ENCODE measurements at places on chromosomes 1 and 21.

GRCh38 chr1:176820391-176821031 is 344.0 kb downstream of the ASTN1 start:
- no peak for DNase-seq

DNA sequence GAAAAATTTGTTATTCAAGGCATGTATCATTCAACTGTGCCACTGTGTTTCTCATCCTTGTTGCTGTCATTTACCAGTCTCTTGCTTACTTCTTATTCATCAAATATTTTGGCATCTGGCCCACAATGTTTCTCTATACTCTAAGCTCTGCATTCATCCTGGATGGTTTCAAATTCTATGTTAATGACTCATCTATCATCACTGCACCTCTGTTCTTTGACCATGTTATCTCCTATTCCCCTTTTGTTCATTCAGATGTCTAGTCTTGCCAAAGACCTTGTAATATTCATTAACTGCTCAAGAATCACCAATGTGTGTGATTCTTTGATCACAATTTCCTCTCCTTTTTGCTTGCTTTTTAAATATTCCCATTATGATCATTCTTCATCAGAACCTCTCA is 54.6 kb upstream of the PRKACB start:
- no peak for DNase-seq

DNA sequence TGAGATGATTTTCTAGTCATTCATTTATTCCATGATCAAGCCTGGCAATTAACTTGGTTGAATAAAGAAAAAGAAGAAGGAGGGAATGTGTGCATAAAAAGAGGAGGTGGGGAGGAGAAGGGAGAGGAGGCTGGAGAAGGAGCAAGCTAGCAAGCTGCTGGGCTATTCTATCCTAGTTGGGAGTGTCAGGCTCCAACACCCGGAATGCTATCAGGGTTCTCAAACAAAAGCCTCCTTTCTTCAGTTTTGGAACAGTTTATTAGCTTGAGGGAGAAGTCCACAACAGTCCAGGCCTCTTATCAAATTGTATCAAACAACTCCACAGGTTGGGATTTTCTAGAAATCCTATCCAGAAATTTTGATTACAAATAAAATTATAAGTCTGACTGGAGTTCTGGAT is 80.0 kb downstream of the BCAR3 start:
- DNase-seq: no peak

DNA sequence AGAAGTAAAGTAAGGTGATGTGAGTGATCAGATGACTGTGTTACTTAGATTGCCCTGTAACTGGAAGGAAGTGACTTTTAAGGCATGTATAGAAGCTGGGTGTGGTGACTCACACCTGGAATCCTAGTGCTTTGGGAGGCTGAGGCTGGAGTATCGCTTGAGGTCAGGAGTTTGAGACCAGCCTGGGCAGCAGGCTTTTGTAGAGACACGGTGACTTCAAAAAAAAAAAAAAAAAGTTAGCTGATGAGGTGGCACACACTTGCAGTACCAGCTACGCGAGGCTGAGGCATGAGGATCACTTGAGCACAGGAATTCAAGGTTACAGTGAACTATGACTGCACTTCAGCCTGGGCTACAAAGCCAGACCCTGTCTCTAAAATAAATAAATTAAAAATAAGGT is 2.3 kb upstream of the USP16 start:
- peak; percentile 45 for DNase-seq

GRCh38 chr1:83931658-83932253 is 67.2 kb downstream of the TTLL7 start:
- DNase-seq: peak; percentile 63

DNA sequence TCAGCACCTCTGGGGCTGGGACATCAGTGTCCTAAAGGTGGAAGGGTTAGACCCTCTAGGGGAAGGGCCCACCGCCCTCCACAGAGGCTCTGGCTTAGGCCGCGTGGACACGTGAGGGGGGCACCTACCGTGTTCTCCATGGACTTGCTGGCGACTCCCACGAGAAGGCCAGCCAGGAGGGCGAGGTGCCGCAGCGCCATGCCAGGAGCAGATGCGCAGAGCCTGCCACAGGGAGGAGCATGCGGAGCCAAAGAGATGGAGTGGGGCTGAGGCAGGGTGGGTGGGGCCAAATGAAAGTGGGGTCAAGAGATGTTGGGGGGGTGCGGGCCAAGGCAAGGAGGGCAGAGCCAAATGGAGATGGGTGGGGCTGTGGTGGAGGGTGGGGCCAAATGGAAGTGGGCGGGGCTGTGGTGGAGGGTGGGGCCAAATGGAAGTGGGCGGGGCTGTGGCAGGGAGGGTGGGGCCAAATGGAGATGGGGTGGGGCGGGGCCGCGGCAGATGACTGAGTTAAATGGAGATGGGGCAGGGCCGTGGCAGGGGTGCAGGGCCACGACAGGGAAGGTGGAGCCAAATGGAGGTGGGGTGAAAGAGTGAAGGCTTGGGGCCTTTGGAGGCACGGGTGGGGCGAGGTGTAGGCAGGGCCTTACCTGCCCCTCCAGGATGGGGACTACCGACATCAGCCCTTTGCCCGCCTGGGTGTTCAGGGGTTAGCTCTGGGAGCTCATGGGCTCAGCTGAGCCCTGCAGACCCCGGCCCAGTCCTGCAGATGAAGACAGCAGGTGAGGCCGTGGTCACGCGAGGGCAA is 17.4 kb upstream of the RNF223 start:
- no peak for DNase-seq

- peak; percentile 34 for DNase-seq
Measured at GRCh38 chr1:151282883-151283725, 1.0 kb downstream of the ZNF687 start.

DNA sequence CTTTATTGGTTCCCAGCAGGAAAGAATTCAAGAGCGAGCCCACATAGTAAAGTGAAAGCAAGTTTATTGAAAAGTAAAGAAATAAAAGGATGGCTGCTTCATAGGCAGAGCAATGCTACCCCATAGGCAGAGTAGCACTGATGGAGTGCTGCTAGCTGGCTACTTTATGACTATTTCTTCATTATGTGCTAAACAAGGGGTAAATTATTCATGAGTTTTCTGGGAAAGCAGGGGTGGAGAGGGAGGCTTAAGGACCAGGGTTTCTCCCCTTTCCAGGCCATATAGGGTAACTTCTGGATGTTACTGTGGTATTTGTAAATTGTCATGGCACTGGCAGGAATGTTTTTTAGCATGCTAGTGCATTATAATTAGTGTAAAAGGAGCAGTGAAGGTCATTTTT is 1271.4 kb downstream of the KCNT2 start:
- DNase-seq: no peak

- no peak for DNase-seq
Measured at GRCh38 chr21:45209046-45209445, 78.6 kb downstream of the POFUT2 start.

DNA sequence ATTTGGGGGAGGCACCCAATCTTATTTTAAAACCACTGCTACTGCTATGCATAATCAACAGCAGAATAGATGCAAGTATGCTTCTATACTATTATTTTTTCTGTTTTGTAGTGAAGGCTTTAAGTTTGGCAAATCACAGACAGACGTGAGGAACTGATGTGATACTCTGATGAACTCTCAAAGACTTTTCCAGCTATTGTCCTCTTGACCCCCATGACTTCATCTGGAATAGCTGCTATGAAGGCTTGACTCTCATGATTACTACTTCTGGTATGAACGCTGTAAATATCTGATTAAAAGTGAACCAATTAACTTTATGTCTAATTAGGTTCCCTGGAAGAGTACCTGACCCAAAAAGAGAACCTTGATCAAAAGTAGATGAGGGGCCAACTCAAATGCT is 49.1 kb downstream of the EYA3 start:
- DNase-seq: no peak

DNA sequence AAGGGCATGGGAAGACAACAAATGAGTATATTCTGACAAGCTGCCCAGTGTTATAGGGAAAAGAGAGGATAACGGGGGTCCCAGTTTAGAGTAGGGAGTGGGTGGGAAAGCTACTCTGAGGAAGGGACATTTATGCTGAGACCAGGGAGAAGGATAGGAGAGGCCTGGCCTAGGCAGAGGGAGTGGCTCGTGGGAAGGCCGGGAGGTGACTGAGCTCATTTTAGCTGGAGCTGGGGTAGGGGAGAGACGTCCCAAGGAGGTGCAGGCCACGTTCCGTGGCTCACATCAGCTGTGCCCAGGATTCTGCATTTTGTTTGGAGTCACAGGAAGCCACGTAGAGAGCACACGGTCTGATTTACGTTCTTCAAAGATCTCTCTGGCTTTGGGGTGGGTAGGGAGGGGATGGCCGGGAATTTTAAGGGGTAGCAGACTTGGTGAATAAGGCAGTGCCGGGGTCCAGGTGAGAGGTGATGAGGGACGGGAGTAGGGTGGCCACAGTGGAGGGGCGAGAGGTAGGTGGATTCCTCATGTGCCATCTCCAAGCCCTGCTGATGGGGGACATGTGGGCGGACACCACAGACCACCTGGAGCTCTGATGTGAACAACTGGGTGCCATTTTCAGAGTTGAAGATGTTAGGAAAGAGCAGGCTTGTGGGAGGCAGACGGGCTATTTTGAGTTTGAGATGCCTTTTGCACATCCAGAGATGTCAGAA is 4.7 kb downstream of the TINAGL1 start:
- DNase-seq: no peak

- peak; percentile 55 for DNase-seq
Measured at GRCh38 chr1:201020040-201020591, 3.4 kb downstream of the KIF21B start.

GRCh38 chr21:26473471-26473870 is 99.6 kb downstream of the CYYR1 start:
- DNase-seq: no peak

DNA sequence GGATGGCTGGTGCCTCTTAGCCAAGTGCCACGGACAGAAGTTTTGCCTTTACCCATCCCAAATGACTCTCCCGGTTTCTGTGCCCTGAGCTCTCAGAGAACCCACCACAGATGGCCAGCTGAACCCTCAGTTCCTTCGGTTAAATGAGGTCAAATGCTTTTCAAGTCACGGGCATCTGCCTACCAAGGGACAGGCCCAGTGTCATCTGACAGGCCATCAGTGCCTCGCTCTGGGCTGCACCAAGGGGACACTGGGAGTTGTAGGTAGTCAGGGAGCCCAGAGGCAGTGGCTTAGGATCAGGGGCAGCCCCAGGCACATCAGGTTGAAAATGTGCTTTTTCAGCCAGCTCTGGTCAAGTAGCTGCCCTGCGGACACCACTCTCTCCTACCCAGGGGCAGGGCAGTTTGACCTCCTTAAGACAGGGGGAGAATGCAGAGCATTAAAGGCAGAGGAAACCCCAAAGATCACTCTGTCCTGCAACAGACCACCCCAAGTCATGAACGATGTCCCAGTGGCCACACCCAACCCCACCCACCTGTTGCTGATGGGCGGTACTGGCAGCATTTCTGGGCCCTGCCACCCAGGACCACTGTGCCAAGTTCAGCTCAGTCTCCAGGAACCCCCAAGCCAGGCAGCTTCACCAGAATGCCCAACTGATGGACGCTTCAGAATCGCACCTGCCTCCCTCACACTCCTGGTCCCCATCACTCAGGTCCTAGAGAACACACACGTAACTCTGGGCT is 60.7 kb downstream of the CASZ1 start:
- DNase-seq: no peak

DNA sequence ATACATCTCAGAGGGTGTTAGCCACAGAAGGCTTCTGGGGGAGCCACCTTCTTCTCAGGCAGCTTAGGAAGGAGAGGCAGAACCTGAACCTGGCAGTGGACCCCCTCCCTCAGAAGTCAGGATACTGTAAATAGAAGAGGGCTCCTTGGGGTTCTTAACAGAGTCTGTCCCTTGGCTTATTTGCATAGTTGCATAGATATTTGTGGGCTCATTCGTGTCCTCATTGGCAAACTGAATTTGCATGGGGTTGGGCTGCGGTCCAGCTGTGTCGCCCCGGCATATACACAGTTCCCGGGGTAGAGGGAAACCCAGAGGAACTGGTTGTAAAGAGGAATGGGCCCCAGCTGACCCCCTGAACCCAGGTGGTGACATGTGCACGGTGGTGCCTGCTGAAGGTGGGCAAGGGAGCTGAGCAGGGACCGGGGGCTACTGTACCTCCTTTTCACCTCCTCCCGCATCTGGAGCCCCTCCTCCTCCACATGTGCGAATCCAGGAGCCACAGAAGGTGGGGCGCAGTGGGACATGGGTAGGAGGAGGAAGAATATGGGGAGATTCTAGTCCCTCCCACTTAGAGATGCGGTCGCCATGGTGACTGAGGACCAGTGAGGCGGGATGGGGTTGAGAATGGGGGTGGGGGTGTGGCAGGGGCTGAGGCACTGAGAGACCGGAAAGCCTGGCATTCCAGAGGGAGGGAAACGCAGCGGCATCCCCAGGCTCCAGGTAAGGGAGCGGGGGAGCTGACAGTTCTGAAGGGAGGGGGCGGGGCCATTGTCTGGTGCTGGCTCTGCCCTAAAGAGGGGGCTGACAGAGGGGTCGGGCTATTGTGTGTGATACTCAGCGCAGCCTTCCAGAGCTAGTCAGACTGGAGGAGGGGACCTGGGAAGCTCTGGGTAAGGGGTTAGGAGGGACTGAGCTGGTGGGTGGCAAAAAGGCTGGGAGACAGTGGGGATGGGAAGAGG is 3.7 kb upstream of the SEMA4A start:
- no peak for DNase-seq

GRCh38 chr1:67429011-67429527 is 1.1 kb downstream of the SERBP1 start:
- DNase-seq: peak; percentile 46

- no peak for DNase-seq
Measured at GRCh38 chr1:220221670-220222069, 50.6 kb downstream of the RAB3GAP2 start.

GRCh38 chr1:104072915-104073371 is 323.2 kb downstream of the AMY1C start:
- no peak for DNase-seq

- no peak for DNase-seq
Measured at GRCh38 chr1:55927702-55928290, 651.6 kb downstream of the PLPP3 start.

DNA sequence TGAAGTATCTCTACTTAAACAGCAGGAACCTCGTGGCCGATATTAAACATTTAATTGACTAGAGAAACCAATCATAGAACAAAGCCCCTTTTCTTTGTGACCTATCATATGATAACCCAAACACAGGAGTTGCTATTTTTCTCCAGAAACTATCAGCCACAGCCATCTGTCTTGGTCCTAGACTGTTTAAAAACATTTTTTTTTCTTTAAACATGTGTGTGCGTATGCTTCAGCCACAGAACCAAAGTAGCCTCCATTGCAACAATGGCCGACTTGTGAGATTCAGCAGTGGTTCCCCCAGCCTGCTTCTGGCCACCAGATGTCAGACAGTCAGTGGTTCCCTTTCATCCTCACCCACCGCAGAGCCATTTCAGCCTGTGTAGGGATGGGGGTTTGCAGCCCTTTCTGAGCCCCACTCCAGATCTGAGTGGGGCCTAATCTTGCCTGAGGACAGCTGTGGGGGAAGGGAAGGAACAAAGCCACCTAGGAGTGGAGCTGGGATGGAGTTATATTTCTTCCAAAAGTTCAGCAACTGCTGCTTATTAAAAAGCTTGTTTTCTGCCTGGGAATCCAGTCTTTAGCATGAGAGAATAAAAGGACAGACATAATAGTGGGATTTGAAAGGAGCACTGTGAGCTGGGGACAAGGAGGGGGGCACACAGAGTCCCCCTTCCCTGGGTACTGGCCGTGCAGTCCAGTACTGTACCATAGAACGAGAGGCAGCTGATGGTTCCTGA is 11.7 kb upstream of the IGSF3 start:
- no peak for DNase-seq

All from CD4-positive, alpha-beta T cell treated with Interferon alpha-2 for 1 hour (primary cell).